Activated naive CD8-positive, alpha-beta T cell treated with anti-CD3 and anti-CD28 coated beads, Interleukin-2, amount 50 U/mL, for 24 hours (primary cell): ENCODE measurements at places on chromosomes 4 and X.

GRCh38 chr4:24382381-24382780, 202.0 kb downstream of the DHX15 start:
- no peaks in the 10 kb centered on the region for H3K36me3 ChIP-seq
- peaks cover 2% of the 10 kb centered on the region for H3K4me1 ChIP-seq
- no peak for DNase-seq
- no peak overlapping the region for H3K27ac ChIP-seq

- DNase-seq, result no peak
- H3K27ac ChIP-seq, result no peak overlapping the region
- H3K4me1 ChIP-seq, result no peaks in the 10 kb centered on the region
Observed at GRCh38 chr4:85153221-85153620, 186.7 kb upstream of the WDFY3 start.

DNA sequence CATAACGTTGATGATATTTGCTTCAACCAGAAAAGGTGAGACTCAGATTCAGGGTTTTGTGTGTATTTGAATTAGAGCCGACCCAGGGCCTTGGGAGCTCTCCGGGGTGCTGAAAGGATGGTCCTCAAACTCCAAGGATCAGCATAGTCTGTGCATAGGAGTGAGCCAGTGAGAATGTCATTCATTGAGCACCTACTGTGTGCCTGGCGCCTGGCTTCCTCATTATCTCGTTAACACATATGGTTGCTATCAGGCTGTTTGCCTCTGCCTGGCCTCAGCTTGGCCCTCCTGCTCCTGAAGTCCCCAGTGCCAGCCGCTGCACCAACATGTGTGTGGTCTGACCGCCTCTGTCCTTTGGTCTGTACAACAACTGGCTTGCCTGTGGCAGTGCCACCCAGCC, 25.1 kb upstream of the JAKMIP1 start:
- no peaks in the 10 kb centered on the region for H3K4me1 ChIP-seq
- DNase-seq, result peak; percentile 19
- H3K36me3 ChIP-seq, result peaks cover 2% of the 10 kb centered on the region
- H3K27me3 ChIP-seq, result peaks cover 49% of the 10 kb centered on the region

DNA sequence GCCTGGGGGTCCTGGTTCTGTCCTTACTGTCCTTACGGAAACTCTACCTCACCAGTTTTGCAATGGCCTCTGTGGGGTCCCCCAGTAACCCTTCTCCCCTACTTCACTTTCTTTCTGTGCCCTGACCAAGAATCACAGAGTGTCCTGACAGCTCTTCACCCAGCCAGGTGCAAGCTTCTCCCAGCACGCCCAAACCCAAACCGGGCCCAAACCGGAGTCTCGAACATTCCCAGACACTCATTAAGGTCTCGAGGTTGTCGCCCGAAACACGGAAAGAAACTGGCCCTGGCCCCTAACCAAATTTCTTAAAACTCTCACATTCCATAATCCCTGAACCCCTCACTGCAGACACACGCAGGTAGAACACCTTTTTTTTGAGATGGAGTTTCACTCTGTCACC, 19.1 kb downstream of the TRIML1 start:
- no peak overlapping the region for H3K27ac ChIP-seq
- no peaks in the 10 kb centered on the region for H3K4me1 ChIP-seq
- H3K27me3 ChIP-seq, result no peaks in the 10 kb centered on the region
- H3K4me3 ChIP-seq, result no peak overlapping the region

DNA sequence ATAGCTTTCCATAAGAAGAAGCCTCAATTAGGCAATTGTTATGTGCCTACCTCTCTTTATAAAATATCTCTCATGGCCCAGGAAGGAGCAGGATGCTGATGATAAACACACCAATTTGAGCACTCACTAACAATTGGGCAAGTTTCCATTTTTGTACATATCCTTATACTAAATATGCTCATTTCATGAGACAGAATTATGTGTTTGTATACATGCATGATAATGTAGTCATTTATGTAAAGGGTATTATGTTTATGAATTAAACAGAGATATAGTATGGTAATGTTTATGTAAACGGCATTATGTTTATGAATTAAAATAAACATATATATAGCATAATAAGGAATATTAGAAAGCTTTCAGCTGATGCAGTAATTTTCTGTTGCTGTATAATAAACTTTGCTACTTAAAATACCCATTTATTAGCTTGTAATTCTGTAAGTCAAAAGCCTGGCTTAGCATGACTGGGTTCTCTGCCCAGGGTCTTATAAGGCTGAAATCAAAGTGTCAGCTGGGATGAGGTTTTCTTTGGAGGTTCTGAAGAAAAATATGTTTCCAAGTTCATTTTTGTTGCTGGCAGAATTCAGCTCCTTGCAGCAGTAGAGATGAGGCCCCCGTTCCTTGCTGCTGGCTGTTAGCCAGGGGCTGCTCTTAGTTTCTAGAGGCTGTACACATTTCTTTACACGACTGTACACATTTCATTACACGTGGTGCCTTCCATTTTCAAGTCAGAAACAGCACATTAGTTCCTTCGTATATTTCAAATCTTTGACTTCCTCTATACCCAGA, 89.0 kb downstream of the GLRA2 start:
- no peak for DNase-seq
- no peak overlapping the region for H3K4me3 ChIP-seq
- H3K4me1 ChIP-seq, result no peaks in the 10 kb centered on the region
- H3K27me3 ChIP-seq, result no peaks in the 10 kb centered on the region

GRCh38 chr4:94256144-94256783, 48.6 kb downstream of the SMARCAD1 start:
- H3K4me3 ChIP-seq, result no peak overlapping the region
- H3K36me3 ChIP-seq, result peaks cover 38% of the 10 kb centered on the region
- H3K27ac ChIP-seq, result no peak overlapping the region
- H3K4me1 ChIP-seq, result peaks cover under 1% of the 10 kb centered on the region
- DNase-seq, result no peak

DNA sequence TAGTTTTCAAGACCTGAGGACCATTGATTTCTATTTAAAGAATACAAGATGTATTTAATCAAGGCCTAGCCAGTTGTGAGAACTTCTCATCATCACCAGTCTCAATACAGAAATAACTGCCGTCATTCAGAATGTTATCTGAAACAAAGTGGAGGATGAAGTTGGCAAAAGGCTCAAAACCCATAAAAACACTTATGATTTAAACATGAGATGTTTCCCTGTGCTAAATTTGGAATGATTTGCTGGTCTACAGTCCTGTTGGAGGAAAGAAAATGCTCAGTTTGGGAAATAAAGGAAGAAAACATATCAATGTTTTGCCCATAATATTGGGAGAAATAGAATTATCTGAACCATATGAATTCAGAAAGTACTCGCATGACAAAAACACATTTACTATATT, 192.2 kb downstream of the ADGRA3 start:
- no peaks in the 10 kb centered on the region for H3K4me1 ChIP-seq
- no peaks in the 10 kb centered on the region for H3K27me3 ChIP-seq
- no peak overlapping the region for H3K27ac ChIP-seq

GRCh38 chrX:132046533-132046932, 23.4 kb downstream of the STK26 start:
- peaks cover 35% of the 10 kb centered on the region for H3K4me1 ChIP-seq
- no peak for DNase-seq

GRCh38 chr4:85762529-85762871, 287.6 kb downstream of the ARHGAP24 start:
- H3K4me1 ChIP-seq, result no peaks in the 10 kb centered on the region
- no peak for DNase-seq
- no peak overlapping the region for H3K27ac ChIP-seq
- H3K36me3 ChIP-seq, result no peaks in the 10 kb centered on the region

DNA sequence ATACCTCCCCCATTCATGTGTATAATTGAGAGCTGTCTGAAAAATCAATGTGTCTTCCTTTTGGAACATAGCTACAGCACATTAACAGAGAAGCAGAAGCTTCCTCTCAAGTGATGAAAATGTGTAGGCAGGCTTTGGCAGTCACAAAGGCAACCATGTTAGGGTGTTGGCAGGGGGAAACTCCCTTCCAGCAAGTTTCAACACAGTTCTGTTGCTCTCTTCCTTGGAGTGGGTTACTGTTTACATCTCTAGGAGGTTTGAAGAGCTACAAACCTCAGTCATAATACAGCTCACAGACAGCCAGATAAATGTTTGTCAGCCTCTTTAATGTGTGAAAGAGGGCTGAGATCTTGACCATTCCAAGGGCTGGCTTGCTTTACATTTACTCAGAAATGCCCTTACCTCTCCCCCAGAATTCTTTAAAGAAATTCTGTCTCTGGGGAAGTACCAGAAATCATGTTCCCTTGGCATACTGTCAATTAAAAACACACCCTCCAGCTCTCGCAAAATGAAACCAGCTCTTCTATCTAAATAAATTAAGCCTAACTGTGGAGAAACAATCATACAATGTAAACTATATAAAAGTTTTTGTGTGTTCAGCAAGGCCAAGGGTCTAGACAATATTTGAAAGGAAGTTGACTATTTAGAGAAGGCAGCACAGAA, 18.9 kb downstream of the ZBTB33 start:
- DNase-seq, result no peak
- no peaks in the 10 kb centered on the region for H3K36me3 ChIP-seq
- H3K4me3 ChIP-seq, result no peak overlapping the region
- peaks cover 7% of the 10 kb centered on the region for H3K4me1 ChIP-seq

DNA sequence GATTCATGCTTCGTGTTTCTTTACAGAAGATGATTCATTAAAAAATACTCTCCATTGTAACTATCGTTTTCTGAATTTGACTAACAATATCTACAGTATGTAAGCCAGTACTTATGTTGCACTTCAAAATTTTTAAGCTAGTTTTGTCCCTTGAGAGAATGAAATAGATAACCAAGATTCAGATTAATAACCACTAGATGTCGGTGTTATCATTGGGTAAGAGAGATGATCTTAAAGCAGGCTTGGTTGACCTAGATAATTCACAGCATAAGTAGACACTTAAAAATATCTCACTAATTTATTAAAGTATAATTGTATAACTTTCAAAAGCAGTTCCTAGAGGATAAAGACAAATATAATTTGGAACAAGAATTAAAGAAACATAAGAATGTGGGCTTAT, 430.9 kb downstream of the C4orf33 start:
- no peak overlapping the region for H3K4me3 ChIP-seq
- H3K27me3 ChIP-seq, result no peaks in the 10 kb centered on the region
- H3K27ac ChIP-seq, result no peak overlapping the region
- H3K36me3 ChIP-seq, result no peaks in the 10 kb centered on the region

- H3K36me3 ChIP-seq, result no peaks in the 10 kb centered on the region
- H3K27me3 ChIP-seq, result peaks cover 1% of the 10 kb centered on the region
- no peak overlapping the region for H3K27ac ChIP-seq
- no peak overlapping the region for H3K4me3 ChIP-seq
- DNase-seq, result no peak
Observed at GRCh38 chrX:3461397-3462165, 115.1 kb upstream of the MXRA5 start.

DNA sequence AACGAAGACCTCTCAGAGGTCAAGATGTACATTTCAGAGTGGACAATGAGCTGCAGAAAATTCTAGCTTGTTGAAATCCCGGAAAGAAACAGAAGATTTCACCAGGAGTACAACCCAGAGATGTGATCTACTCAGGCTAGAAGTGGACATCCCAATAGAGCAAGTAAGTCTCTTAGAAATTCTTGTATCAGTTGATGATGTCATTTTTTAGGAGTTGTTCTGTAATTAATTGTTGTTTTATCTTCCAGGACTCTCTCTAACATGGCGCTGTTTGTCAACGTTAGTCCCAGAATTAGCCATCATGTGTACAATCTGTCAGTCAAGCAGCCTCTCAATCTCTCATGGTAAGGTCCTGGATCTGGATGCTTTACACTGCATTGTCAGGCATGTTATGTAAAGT, 174.4 kb downstream of the GRIA3 start:
- H3K27me3 ChIP-seq, result peaks cover 2% of the 10 kb centered on the region
- no peaks in the 10 kb centered on the region for H3K4me1 ChIP-seq
- DNase-seq, result no peak

DNA sequence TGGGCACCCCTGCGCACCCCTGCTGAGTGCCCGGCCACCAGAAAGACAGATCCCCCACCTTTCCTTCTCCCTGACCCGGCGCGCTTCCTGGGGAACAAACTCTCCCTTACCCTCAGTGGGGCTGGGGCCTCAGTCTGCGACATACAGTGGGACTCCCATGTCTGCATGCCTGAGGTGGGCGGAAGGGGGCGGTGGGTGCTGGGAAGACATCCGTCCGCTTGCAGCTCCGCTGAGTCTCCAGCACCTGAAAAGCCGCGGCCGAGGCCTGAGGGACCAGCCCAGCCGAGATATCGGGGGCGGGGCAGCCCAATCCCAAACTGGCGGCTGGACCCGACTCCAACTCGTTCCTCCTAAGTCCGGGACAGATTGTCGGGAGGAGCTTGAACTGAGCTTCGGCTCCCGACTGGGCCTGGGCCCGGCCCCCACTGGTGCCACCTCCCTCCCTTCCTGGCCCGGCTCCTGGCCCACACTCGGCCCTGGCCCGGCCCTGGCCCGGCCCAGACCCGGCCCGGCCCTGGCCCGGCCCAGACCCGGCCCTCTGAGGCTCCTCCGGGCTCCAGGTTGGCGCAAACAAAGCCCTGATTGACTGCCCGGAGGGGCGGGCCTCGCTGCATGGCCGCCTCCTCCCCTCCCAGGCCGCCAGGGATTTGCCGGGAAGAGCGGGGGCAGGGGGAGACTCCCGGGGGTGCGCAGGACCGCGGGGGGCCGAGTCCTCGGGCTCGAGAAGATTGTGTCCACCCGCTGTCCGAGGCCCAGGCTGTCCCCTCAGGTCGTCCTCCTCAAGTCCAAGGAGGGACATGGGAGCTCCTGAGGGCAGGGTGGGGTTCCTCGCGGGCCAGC, 877 bp upstream of the SLC16A2 start:
- H3K27me3 ChIP-seq, result peaks cover 14% of the 10 kb centered on the region
- H3K4me3 ChIP-seq, result peak overlapping the region; percentile 75
- H3K36me3 ChIP-seq, result no peaks in the 10 kb centered on the region
- H3K4me1 ChIP-seq, result peaks cover 12% of the 10 kb centered on the region

GRCh38 chr4:159197885-159198269, 95.0 kb downstream of the RAPGEF2 start:
- peak overlapping the region; percentile 18 for H3K27ac ChIP-seq
- H3K36me3 ChIP-seq, result no peaks in the 10 kb centered on the region
- no peak for DNase-seq
- H3K4me1 ChIP-seq, result peaks cover 9% of the 10 kb centered on the region
- H3K4me3 ChIP-seq, result no peak overlapping the region

GRCh38 chr4:55871299-55871800, 17.9 kb downstream of the EXOC1 start:
- H3K4me3 ChIP-seq, result no peak overlapping the region
- no peak overlapping the region for H3K27ac ChIP-seq
- peaks cover 38% of the 10 kb centered on the region for H3K36me3 ChIP-seq
- peaks cover 9% of the 10 kb centered on the region for H3K4me1 ChIP-seq
- H3K27me3 ChIP-seq, result no peaks in the 10 kb centered on the region

DNA sequence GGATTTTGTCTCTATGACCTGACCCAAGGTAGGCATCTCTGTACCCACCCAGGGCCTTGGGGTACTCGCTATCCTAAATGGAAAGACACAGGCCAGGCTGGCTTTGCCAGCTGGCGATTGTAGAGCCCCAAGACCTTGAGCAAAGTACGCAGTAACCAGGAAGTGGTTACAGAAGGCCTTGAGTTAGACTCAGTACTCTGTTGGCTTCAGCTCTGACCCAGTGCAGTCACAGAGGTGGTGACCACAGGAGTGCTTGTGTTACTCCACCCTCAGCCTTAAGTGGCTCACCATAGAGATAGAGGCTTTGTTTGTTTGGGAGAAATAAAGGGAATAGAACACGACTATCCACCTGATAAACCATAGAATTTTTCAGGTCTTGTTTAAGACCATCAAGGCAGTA, 880.5 kb upstream of the POU3F4 start:
- no peak for DNase-seq
- H3K27me3 ChIP-seq, result no peaks in the 10 kb centered on the region
- H3K4me1 ChIP-seq, result no peaks in the 10 kb centered on the region
- no peak overlapping the region for H3K27ac ChIP-seq
- no peaks in the 10 kb centered on the region for H3K36me3 ChIP-seq
- no peak overlapping the region for H3K4me3 ChIP-seq

GRCh38 chr4:157423526-157424020, 203.0 kb downstream of the GRIA2 start:
- no peaks in the 10 kb centered on the region for H3K4me1 ChIP-seq
- DNase-seq, result no peak
- H3K27me3 ChIP-seq, result no peaks in the 10 kb centered on the region
